ENCODE measurements at places on chromosomes 2 and 18. TPM values are rescaled to one million over a fixed set of nuclear protein-coding genes. Genes with fewer than 3 reads are reported as not detected.

GRCh38 chr2:150567771-150568301 lies 80.4 kb upstream of the RND3 start:
- no peak for DNase-seq

DNA sequence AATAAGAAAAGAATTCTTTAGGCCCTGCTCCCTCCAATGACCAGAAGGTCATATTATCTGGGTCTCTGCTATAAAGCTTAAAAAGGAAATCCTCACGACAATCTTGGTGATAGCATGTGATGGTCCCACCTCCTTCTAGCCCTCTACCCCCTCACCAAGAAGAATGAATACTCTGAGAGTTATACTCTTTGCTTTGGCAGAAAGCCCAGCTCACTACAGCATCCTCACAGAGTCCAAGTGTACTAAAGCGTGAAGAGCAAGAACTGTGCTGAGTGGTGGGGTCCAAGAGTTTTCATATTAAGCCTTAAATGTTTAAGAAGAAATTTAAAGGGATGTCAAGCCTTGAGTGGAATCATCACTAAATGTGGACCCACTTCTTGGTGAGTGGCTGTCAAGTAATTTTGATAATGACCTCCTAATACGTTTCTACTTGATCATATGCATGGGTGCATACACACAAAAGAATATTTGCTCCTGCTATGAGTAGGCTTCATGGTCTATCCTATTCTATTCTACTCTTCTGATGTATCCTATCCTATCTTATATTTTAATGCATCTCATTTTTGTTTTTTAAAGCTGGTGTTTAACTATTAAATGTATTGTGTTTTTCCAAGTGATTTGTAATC lies 16.5 kb upstream of the SERPINB7 start:
- no peak for DNase-seq

DNA sequence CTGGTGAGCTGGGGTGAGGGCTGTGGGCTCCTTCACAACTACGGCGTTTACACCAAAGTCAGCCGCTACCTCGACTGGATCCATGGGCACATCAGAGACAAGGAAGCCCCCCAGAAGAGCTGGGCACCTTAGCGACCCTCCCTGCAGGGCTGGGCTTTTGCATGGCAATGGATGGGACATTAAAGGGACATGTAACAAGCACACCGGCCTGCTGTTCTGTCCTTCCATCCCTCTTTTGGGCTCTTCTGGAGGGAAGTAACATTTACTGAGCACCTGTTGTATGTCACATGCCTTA lies 10.5 kb downstream of the PROC start:
- DNase-seq = no peak

- DNase-seq = no peak
These were observed 825 bp downstream of the THUMPD2 start for GRCh38 chr2:39778233-39778632.

Gene CCDC85A
- 16.4 TPM for total RNA-seq

Gene SH2D6
- total RNA-seq = 0.33 TPM

Gene ALLC
- 0.26 TPM for total RNA-seq

Gene TNFRSF11A
- 89.9 TPM for total RNA-seq
